ENCODE measurements at places on chromosomes 13 and 19. TPM values are rescaled to one million over a fixed set of nuclear protein-coding genes. Genes with fewer than 3 reads are reported as not detected.

The MAP2K7 gene
- 35.1 TPM for total RNA-seq

The DHX34 gene
- total RNA-seq: 20.6 TPM

The ZMYM2 gene
- 158 TPM for total RNA-seq

The KLK6 gene
- not detected for total RNA-seq

The LMTK3 gene
- total RNA-seq: 5.1 TPM

The TSHZ3 gene
- 23.6 TPM for total RNA-seq

GRCh38 chr13:109651311-109651710 lies 135.1 kb downstream of the IRS2 start:
- DNase-seq: no peak

GRCh38 chr13:46372071-46372470 lies 15.0 kb downstream of the RUBCNL start:
- no peak for DNase-seq

GRCh38 chr13:33259296-33259695 lies 26.3 kb downstream of the STARD13 start:
- no peak for DNase-seq

DNA sequence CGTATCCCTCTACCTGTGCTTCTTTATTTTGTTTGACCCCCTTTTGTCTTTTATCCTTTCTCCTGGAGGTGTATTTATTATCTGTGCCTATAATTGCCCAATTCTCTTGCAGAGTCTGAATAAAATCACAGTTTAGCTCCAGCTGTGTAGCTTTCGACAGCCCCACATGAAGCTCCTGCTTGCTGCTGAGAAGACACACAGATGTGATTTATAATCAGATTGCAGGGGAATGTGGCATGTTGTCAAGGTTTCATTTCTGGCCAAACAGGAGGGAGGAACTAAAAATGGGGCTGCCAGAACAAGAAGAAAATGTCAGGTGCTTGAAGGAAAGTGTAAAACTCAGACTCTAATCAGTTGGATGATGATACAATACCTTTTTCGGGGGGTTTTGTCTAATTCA lies 22.7 kb downstream of the CCNA1 start:
- no peak for DNase-seq

GRCh38 chr13:50599927-50600326 lies 243.6 kb downstream of the DLEU7 start:
- DNase-seq: no peak

DNA sequence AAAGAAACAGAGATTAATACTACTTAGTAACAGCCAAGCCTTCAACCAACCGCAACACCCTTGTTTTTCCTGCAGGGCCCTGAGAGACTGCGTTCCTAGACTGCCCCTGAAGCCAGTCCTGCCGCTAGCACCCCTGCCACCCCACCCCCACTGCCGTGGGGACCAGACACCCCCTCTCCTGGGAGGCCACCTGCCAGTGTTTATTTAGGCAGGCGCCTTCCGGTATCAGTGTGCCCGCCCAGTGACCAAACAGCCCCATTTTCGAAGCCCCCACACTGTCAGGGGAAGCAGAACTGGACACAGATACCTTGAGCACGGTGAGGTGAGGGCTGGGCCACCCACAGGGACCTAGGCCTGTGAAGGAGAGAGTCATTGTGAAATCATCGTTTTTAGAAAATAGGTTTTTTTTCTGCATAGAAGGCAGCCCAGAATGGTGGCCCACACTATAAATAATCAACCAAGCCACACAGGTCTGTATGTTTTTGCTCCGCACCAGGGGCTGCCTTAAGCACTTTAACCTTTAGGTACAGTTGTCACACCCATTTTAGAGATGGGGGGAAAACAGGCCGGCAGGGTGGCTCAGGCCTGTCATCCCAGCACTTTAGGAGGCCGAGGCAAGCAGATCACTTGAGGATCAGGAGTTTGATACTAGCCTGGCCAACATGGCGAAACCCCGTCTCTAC lies 3.5 kb upstream of the TLE5 start:
- DNase-seq: no peak

- no peak for DNase-seq
Measured at GRCh38 chr19:33699754-33700407, 78.1 kb downstream of the CHST8 start.
